Stimulated activated CD8-positive, alpha-beta memory T cell treated with anti-CD3 and anti-CD28 coated beads, Interleukin-15, amount 100 ng/mL, for 1 hour (primary cell): ENCODE measurements at places on chromosomes 1 and 21.

DNA sequence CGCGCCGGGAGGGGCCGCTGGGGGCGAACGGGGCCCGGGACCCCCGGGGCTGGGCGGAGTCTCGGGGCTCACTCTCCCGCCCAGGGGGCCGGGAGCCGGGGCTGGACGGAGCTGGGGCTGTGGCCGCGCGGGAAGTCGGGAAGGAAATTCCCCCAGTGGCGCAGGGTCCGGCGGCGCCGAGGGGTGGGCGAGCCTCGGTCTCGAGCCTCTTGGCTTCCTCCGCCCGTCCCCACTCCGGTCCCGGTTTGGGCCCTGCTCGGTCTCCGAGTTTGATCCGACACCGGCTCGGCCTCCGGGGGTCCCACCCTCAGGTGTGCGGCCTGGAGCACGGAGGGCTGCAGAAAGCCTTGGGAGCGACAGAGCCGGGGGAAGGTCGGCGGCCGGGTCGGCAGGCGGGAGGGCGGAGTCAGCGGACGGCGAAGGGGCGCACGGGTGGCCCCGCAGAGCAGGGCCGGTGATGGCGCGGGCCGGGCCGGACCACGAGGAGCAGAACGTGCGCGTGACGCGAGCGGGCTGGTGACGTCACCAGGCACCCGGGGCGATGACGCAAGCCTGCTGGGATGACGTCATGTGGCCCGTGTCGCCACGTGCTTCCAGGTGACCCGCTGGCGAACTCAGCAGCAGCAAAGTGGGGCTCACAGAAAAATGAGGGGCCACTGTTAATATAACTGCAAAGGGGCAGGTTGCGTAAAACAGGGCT lies 610 bp upstream of the HES4 start:
- DNase-seq = peak; percentile 33

- no peak for DNase-seq
Measured at GRCh38 chr1:70441392-70442035, 30.4 kb downstream of the CTH start.

GRCh38 chr1:153534226-153534924 lies 1.4 kb downstream of the S100A6 start:
- no peak for DNase-seq

GRCh38 chr1:206867716-206868115 lies 2.3 kb downstream of the IL20 start:
- no peak for DNase-seq

DNA sequence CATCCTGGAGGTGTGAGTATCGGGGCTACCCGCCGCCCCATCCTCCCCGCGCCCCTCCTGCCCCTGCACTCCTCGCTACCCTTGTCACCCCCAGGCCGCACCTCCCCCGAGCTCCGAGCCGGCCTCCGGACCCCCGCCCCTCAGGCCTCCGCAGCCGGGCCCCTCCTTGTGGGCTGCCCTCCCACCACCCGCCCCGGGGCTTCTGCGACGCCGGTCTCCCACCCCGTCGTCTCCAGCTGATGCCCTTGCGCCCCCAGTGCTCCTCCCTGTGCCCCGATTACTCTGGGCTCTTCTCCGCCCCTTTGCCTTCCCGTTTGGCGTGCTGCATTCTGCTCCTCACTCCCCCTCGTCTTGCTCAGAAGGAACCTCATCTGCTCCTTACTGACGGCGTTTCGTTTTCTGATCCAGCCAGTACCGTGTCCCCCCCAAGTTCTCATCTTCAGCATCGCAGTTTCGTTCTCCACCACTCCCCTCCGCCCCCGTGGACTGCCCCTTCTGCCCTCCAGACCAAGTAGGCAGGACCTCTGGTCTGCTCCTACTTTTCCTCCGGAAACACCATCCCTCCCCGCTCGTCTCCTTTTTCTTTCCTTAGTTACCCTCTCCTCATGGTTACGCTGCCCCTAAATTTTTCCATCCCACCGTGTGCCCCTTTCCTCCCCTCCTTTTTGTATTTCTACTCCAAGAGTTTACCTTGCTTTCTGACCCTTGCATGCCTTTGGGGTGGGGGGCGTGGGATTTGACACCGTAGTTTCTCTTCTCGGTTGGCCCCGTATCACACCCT lies 841 bp downstream of the SNX27 start:
- DNase-seq = no peak

DNA sequence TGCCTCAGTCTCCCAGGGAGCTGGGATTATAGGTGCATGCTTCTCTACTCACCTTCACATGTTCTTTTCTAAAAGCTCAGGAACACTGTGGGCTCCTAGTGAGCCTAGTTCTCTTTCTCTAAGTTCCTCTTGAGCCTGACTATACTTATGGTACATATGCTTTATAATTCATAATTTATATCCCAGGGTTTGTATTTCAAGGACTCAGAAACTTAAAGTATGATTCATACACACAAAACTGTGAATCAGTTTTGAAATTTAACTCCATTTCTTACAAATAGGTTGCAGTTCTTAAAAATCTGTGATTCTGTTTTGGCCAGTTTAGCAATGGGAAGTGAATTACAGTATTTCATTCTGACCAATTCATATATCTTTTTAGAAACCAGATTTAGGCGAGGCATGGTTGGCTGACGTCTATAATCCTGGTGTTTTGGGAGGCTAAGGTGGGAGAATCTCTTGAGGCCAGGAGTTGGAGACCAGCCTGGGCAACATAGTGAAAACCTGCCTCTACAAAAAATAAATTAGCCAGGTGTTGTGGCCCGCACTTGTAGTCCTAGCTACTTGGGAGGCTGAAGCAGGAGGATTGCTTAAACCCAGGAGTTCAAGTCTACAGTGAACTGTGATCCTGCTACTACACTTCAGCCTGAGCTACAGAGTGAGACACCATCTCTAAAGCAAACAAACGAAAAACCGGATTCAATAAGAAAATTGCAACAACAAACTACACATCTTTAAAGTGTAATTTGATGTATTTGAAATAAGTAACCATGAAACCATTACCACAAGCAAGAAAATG lies 15.6 kb downstream of the RASAL2 start:
- DNase-seq = no peak

DNA sequence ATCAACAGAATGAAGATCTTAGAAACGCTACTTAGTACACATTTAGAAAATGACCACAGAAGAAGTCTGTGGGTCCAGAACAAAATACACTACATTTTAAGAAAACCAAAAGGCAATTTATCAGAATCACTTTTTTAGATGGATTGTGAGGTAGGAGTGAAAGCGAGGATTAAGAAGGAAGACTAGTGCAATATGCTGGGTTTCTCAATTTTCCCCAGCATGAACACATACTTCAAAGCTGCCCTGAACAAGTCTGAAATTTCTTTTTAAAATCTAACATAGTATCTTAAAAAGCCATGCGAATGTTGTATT lies 200.5 kb downstream of the SLC45A1 start:
- no peak for DNase-seq

DNA sequence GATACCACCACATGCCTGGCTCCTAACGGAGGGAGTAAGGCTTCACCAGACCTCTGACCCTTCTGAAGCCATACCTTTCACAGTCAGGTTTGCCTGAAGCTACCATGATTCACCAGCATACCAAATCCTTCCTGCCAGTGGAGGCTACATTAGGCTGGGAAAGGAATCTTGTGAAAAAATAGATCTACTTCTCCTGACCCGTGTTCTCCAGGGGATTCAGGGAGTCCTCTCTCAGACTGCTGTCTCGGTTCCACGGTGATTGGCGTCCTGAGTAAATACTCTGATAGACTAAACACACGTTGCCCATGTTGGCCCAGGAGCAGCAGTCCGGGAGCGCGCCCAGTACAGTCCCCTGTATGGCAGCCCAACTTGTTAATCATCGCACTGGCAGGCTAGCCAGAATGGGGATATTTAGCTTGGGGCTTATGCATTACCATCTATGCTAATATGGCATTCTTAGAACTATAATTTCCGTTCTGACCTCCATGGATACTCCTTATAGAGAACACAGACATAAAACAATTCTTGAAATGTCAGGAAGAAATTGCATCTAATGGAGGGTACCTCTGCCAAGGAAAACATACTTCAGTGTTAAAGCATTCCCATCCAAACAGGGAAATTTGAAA lies 173.2 kb downstream of the ROR1 start:
- no peak for DNase-seq

GRCh38 chr1:58596631-58597052 lies 19.6 kb upstream of the TACSTD2 start:
- DNase-seq = no peak

GRCh38 chr1:86155051-86155806 lies 1.3 kb downstream of the COL24A1 start:
- DNase-seq = no peak

GRCh38 chr1:93565496-93566206 lies 116.0 kb downstream of the BCAR3 start:
- no peak for DNase-seq

- DNase-seq = no peak
Measured at GRCh38 chr1:15916417-15916816, 59.5 kb downstream of the ZBTB17 start.

DNA sequence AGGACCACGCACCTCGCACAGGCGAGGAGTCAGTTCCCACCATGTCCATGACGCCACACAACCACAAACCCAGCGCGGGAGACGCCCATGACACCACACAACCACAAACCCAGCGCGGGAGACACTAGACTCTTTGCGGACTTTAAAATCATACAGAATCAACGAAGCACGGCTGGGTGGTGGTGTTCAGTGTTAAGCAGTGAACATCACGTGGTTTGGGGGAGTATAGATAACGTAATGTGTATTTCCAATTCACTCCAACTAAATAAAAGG lies 19.2 kb downstream of the PTTG1IP start:
- DNase-seq = no peak

DNA sequence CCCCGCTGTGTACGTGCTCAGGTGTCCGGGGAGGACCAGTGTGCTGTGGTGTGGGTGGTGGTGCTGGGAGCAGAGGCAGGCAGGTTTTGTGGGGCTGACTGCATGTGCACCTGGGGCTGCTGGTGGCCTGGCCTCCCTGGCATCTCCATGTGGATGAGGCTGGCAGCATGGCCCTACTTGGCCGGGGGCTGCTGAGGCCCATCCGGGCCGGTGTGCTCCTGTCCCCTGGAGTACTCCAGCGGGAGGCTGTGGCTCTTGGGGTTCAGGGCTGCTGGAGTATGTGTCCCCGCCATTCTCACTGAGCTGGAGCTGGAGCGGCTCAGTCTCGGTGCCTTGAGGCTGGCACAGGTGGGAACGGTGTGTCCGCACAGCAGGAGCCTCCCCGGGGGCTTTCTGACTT lies 20.8 kb upstream of the PEX10 start:
- no peak for DNase-seq

- DNase-seq = no peak
Measured at GRCh38 chr1:75396745-75397144, 214.2 kb downstream of the SLC44A5 start.

- no peak for DNase-seq
Measured at GRCh38 chr1:174413632-174414031, 34.1 kb upstream of the GPR52 start.

GRCh38 chr1:145785547-145785946 lies 38.3 kb downstream of the RNF115 start:
- DNase-seq = no peak

GRCh38 chr1:209613400-209614150 lies 30.1 kb downstream of the CAMK1G start:
- DNase-seq = no peak

DNA sequence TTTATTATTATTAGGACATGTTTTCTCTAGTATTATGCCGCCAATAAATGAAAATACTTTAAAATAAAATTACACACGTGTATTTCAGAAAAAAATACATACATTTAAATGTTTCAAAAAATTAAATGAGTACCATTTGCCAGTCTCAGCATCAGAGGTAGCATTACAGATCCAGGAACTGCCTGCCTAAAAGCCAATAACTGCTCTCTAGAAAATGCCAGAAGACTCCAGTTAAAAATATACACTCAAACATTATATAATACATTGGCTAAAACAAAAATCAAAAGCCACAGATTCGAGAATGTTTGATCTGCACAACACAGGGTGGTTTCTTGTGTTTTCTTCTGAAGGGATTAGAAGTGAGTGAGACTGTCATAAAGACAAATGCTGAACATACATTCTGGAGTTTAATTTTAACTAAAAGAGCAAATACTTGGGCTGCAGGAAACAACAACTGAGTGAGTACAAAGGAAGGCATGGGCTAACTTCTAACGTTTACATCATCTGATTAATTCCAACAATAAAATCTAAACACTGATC lies 105.5 kb downstream of the RERE start:
- DNase-seq = no peak
